ENCODE measurements at places on chromosomes 5 and 9. TPM values are rescaled to one million over a fixed set of nuclear protein-coding genes. Genes with fewer than 3 reads are reported as not detected.

GLDC gene
- total RNA-seq: 3.4 TPM

TMEFF1 gene
- 2.9 TPM for total RNA-seq

SPEF2 gene
- total RNA-seq: 1.1 TPM

DAB2 gene
- 94.4 TPM for total RNA-seq

FAM78A gene
- 0.90 TPM for total RNA-seq

PDE4D gene
- total RNA-seq: 13.3 TPM

BHMT gene
- total RNA-seq: not detected

MSMP gene
- not detected for total RNA-seq

PCDHB5 gene
- 4.5 TPM for total RNA-seq

CYLC2 gene
- not detected for total RNA-seq

SV2C gene
- total RNA-seq: not detected

SUSD1 gene
- 15.5 TPM for total RNA-seq

TTC39B gene
- total RNA-seq: 9.2 TPM

All from cardiac atrium fibroblast (primary cell).